ENCODE measurements at places on chromosomes 1 and 21. TPM values are rescaled to one million over a fixed set of nuclear protein-coding genes. Genes with fewer than 3 reads are reported as not detected.

- DNase-seq: no peak
These were observed 52.4 kb upstream of the SYT14 start for GRCh38 chr1:209885403-209886218.

Gene RGSL1
- total RNA-seq: not detected

Gene S100A8
- not detected for total RNA-seq

- DNase-seq: no peak
These were observed 16.2 kb downstream of the CHRNB2 start for GRCh38 chr1:154583773-154584172.

GRCh38 chr1:52139817-52140540 lies 1.9 kb upstream of the ZFYVE9 start:
- no peak for DNase-seq

Gene PAPPA2
- 28.5 TPM for total RNA-seq

Gene MCOLN3
- 0.67 TPM for total RNA-seq

Gene TSPAN2
- total RNA-seq: 0.05 TPM

- peak; percentile 67 for DNase-seq
These were observed 211.6 kb downstream of the LMX1A start for GRCh38 chr1:165144757-165145397.

GRCh38 chr1:74933500-74933899 lies 200.5 kb downstream of the TYW3 start:
- no peak for DNase-seq

Gene CLEC20A
- total RNA-seq: not detected

GRCh38 chr1:25579292-25580252 lies 36.2 kb downstream of the LDLRAP1 start:
- DNase-seq: no peak

Gene TNNI3K
- total RNA-seq: 0.17 TPM

DNA sequence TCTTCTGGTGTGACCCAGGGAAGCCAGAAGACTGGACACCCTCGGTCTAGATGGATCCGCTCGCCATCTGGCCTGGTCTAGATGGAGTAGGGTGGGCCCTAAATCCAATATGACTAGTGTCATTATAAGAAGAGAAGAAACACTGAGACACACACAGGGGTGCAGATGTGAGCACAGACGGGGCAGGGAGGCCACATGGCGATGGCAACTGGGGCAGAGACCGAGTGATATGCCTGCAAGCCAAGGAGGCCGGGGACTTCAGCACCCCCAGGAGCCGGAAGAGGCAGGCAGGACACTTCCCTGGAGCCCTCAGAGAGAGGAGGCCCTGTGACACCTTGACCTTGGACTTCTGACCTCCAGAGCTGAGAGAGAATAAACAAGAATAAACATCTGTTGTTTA lies 5.6 kb upstream of the TFF3 start:
- DNase-seq: no peak

- DNase-seq: no peak
These were observed 49.5 kb upstream of the IFFO2 start for GRCh38 chr1:19006000-19006399.

Gene TFF3
- total RNA-seq: not detected

Gene EPHA8
- total RNA-seq: 1.3 TPM

- DNase-seq: no peak
These were observed 33.7 kb downstream of the AADACL4 start for GRCh38 chr1:12677565-12677964.

- DNase-seq: no peak
These were observed 58.6 kb upstream of the GRIK3 start for GRCh38 chr1:37092937-37093336.

Gene CFAP141
- total RNA-seq: not detected

Gene LYPD8
- not detected for total RNA-seq

DNA sequence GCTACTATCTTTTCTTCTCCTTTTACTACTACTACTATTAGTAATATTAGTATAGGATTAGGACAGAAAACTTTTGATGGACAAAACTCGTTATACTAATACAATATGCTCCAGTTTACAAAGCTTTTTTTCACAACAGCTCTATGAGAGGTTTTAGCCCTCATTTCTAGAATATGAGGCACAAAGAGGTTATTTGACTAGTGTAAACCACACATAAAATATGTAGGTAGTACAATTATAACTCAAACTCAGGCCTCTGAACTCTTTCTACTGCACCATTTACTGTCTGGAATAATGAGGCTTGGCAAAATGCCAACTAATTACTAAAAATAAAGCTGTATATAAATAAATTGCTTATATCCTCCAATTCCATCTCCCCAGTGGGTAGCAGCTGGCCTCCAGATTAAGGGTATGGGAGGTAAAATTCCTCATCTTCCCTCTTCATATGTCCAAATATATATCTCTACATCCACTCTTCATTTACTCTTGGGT lies 99.9 kb downstream of the LYST start:
- no peak for DNase-seq

DNA sequence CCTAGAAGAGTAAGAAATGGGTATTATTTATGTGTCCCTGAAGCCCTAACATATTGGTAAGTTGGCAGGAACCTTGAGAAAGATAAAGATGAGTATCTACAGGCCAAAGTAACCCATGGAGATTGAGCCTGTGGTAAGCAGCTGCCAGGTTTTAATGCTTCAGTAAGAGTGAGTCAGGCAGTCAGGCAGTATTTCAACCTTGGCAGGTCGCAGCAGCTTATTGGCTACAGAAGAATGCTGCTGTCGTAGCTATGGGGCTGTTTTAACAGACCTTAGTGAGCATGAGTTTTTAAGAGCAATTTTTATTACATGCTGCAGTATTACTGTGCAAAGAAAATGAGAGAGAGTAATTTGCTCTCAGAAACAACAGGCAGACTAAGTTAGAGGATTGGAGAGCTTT lies 10.3 kb upstream of the SLC30A10 start:
- DNase-seq: no peak

- DNase-seq: peak; percentile 73
These were observed 25.3 kb upstream of the OVAAL start for GRCh38 chr1:180533266-180533987.

DNA sequence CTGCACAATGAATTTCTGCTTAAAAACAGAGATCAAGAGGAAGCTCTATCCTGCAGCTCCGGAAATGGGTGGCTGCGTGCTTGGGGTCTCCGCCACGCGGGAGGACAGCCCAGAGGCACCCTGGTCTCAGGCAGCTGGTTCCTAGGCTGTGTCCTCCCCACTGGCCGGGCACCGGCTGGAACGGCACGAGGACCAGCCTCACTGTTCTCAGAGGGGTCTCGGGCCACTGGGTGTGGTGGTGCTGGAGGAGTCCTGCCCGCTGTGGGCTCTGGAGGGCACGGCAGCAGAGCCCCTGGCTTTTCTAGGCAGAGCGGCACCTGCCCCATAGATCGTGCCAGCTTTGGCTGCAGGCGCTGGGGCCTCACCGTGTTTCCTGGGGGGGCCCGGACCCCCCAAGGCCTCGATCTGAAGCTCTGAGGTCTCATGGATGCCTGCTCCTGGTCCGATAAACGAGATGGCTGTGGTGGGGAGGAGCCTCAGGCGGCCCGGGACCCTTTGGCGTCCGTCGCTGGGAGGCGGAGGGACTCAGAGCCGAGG lies 8.2 kb upstream of the RNF223 start:
- DNase-seq: no peak

Gene ANGPTL7
- not detected for total RNA-seq

GRCh38 chr1:59081795-59082194 lies 215.1 kb upstream of the FGGY start:
- DNase-seq: no peak

Gene TFF1
- total RNA-seq: not detected

DNA sequence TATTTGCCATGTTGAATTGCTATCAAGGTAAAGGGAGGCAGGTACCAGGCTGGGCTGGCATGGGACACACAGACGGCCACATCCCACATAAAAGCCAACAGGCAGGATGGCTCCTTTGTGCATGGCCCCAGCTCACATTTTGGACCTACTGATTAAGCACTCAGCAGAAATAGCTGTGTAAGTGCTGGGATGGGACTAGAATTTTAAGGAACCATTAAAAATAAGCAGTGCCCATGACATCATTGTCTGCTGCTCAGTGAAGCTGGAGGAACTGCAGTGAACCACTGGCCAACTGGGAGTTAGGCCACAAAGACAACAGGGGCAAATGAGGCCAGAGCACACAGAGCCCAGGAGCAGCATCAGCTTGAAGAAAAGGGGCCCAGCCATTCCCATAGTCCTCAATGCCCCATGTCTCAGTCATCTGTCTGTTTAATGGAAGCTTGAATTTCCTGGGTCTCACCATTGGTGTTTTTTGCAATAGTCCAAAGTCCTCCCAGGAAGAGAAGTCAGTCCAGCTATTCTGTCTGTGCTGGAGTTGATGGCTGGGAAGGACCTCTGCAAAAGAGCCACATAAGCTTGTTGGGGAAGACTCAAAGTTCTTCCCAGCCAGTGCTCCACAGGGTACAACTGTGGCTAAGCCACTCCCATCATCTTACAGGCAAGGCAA lies 45.3 kb upstream of the TNR start:
- DNase-seq: no peak

- DNase-seq: no peak
These were observed 54.9 kb downstream of the INAVA start for GRCh38 chr1:200949626-200950025.

Gene IFI44L
- 16.1 TPM for total RNA-seq

Gene OR2L2
- total RNA-seq: not detected

DNA sequence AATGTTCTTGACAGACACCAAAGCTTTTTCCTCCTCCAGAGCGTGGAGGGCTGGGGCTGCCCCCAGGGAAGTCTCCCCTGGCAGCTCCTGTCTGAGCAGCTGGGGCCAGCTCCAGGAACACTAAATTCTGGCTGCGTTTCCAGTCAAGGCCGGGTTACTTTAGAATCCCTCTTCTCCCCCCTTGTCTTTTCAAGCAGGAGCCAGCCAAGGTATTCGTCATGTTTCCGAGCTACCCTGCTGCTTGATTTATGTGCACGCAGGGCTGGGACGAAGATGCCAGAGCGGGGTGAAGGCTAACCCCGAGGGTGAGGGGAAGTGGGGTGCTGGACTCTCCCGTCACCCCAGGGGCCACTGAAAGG lies 68.1 kb upstream of the ANGPTL1 start:
- no peak for DNase-seq

Measured in NCI-H460 (cell line).